NCI-H774 (cell line): ENCODE measurements at places on chromosomes 3 and 15.
A peak's percentile ranks its signal among the peaks of the same experiment; 100 is the strongest.

DNA sequence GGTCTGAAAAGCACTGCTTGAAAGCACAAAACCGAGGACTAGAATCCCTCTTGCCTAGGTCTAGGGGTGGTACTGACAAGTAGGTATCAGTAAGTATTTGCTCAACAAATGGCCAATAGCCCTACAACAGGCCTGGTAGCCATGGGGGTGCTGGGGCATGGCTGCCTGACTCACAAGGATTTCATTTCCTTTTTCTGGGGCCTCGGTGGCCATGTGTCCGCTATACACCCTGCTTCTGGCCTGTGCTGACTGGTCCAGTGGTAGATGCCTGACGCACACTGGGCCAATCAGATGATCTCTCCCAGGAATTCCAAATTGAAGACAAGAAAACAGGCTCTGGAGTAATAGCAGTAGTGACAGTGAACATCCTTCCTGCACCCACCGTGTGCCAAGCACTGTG is 29.4 kb downstream of the MELTF start:
- no peak for DNase-seq

- no peak for DNase-seq
Observed at GRCh38 chr3:50542177-50543034, 25.1 kb downstream of the C3orf18 start.

GRCh38 chr3:189360291-189360690 is 188.5 kb downstream of the TPRG1 start:
- no peak for DNase-seq

DNA sequence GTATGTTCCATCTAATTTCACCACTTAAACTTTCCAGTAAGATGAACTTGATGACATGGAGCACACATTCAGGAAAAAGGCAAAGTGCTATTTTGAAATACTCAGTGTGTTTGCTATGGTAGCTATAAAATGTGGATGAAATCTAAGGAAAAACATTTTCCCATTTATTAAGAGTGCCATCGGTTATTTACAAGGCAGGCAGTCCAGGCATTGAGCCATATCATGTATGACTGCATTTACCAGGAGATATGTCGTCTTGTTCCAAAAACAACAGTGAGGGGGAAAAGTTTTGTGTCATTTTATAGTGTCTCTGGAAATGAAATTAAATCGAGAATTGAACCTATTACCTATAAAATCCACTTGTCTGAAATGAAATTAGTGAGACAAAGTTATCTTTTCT is 13.7 kb downstream of the ANXA2 start:
- DNase-seq, result no peak

DNA sequence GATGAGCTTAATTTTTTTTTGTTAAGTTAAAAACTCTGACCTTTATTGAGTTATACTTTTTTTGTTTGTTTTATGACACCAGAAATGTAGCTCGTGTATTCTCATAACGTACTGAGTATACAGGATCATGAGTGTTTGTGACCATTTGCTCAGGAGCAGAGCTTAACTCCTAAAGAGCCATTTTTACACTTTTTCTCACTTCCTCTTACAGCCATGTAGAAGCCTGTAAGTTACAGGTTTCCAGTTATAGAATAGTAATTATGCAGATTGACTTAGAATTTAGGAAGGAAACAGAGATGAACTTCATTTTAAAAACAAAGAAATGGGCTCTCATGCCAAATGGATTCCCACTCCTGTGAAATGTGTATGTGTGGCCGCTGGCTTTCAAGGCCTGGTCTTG is 151.7 kb downstream of the MCTP2 start:
- no peak for DNase-seq

GRCh38 chr3:25594007-25594502 is 70.7 kb downstream of the TOP2B start:
- peak; percentile 22 for DNase-seq

DNA sequence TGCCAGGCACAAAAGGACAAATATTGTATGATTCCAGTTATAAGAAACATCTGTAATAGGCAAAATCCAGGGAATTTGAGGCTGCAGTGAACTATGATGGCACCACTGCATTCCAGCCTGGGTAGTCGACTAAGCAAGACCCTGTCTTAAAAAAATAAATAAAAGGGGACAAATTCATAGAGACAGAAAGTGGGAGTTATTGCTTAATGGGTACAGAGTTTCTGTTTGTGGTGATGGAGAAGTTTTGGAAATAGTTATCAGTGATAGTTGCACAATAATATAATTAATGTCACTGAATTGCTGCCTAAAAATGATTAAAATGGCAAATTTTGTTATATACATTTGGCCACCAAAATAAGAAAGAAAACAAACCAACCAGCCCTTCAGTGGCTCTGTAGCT is 27.6 kb upstream of the CNBP start:
- no peak for DNase-seq

GRCh38 chr15:65595960-65596359 is 15.0 kb downstream of the INTS14 start:
- no peak for DNase-seq

DNA sequence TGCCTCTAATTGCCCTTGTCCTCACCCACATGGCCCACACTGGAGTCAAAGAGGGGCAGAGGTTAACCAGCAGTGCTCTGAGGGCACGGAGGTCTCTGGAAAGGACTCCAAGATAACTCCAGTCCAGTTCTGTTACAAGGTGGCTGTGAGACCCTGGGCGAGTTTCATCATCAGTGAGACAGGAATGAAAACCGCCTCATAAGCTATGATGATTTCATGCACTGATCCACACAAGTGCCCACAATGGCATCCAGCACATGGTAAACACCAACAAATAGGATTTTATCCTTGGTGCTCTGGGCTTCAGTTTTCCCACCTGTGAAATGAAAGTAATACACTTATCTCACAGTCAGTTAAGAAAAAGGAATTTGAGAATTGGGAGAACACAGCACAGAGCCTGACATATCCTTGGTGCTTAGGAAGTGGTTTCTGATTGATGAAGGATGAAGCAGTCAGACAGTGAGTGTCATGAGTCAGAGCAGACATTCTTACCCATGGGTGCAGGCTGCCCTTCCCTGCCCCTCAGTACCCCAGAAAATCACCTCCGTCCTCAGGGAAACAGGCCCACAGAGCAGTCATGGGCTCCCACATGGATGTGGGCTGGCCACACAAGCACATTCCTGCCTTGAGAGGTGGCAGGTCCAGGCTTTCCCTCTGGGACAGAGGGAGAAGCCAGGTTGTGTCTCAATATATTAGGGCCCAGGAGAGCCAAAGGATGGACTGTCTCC is 48.4 kb downstream of the DAPK2 start:
- no peak for DNase-seq

- peak; percentile 53 for DNase-seq
Observed at GRCh38 chr3:132378846-132379245, 38.5 kb upstream of the DNAJC13 start.

- peak; percentile 7 for DNase-seq
Observed at GRCh38 chr15:50182219-50183013, 420 bp downstream of the SLC27A2 start.

- peak; percentile 85 for DNase-seq
Observed at GRCh38 chr3:154844863-154845262, 235.3 kb upstream of the MME start.

DNA sequence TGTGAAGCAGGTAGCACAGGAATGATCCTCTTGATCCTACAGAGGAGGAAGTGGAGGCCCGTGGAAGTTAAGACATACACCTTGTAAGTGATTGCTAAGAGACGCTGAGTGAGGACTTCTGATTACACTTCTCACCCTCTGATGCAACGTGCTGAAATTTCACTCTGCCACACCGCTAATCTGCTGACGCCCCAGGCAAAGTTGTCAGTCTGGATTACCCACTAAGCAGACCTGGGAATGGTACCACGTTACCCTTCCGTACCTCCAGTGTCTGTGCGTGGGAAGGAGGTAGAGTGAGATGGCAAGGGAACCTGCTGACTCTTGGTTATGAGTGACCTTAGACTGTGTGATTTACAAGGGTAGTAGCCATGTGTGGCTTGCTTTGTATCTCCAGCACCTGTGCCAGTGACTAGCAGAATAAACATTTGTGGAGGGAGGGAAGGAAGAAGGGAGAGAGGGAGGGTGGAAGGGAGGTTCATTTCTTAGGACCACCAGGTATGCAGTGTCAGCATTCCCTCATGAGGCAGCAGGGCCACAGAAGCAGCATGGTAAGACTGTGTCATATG is 115.0 kb downstream of the ALDH1A2 start:
- DNase-seq, result no peak

- DNase-seq, result peak; percentile 41
Observed at GRCh38 chr3:14203521-14204079, 25.0 kb downstream of the LSM3 start.

- no peak for DNase-seq
Observed at GRCh38 chr3:154125378-154126030, 4.3 kb downstream of the ARHGEF26 start.

DNA sequence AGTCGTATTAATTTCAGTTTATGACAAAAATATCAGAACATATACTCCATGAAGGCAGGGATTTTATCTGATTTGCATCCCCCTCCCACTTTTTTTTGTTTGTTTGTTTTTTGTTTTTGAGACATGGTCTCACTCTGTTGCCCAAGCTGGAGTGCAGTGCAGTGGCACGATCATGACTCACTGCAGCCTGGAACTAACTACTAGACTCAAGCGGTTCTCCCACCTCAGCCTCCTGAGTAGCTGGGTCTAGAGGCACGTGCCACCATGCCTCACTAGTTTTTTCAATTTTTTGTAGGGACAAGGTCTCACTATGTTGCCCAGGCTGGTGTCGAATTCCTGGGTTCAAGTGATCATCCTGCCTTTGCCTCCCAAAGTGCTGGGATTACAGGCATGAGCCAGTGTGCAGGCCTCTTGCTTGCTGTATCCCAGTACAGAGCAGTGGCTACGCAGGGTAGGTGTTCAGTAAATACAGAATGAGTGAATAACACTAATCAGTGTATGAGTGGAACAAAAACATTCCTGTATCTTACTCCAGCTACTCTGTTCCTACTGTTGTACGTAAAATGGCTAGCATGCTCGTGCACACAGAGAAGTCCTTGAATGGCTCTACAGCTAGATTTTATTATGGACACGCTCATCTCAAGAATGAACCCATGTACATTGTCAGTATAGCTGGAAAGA is 272.4 kb downstream of the FOXP1 start:
- DNase-seq, result no peak
